ENCODE measurements at places on chromosomes 5 and 9. TPM values are rescaled to one million over a fixed set of nuclear protein-coding genes. Genes with fewer than 3 reads are reported as not detected.

EGFLAM gene
- 1.2 TPM for total RNA-seq

RNF14 gene
- 49.8 TPM for total RNA-seq

WDR38 gene
- not detected for total RNA-seq

HRCT1 gene
- 0.47 TPM for total RNA-seq

PCDHA8 gene
- total RNA-seq: not detected

PCDHGA5 gene
- 2.1 TPM for total RNA-seq

SHISAL2B gene
- total RNA-seq: not detected

CYSRT1 gene
- 0.41 TPM for total RNA-seq

CANX gene
- 446 TPM for total RNA-seq

NOL8 gene
- 28.4 TPM for total RNA-seq

QSOX2 gene
- total RNA-seq: 23.7 TPM

IRX2 gene
- total RNA-seq: not detected

TIMD4 gene
- not detected for total RNA-seq
